ENCODE measurements at places on chromosomes 1 and 21.

- DNase-seq, result no peak
Measured at GRCh38 chr1:16088351-16088911, 15.0 kb upstream of the FAM131C start.

- no peak for DNase-seq
Measured at GRCh38 chr1:91847851-91848250, 38.1 kb downstream of the TGFBR3 start.

DNA sequence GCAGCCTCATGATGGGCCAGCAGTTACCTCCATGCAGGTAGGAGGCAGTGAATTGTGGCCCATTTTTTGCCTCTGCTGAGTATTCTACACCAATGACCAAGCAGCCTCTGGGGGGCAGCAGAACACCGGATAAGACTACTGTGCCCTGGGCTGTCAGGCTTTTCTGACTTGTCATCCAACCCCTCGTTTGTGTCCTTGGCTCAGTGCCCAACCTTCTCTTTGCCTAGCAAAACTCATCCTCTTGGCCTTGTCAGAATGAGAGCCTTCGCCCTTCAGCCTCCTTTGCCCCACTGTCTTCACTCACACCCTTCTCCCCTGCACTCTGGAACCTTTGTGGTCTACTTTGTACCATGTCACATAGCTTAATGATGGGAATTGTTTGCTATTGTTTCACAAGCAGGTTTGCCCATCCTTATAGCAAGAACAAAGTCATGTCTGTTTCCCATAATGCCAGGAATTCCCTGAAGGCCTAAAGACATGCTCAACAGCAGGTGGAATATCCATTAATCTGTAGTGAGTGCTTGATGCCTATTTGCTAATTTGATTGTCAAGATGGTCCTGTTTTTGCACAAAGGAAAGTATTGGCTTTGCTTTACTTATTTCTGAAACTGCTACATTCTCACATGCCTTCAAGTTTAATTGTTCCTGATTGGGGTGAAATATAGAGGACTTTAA, 255.9 kb downstream of the HHAT start:
- DNase-seq, result peak; percentile 72

DNA sequence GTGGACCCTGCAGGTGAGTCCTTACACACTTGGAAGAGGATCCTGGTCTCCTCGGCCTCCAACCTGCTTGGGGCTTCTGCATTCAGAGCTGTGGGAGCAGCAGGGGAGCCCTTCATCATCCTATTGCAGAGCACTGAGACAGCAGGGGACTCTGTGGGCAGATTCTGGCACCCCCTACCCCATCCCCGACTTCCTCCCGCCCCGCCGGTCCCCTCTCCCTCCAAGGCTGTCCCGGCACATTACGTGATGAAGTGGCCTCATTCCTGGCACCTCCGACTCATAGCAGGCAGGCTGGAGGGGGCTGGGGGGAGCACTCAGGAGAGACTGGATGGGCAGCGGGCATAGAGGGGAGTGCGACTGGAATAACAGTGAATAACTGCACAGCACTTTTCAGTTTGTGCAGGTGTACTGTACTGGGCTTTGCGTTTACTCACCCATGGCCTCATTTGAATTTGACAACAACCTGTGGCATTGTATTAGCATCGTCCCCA, 394.1 kb downstream of the MATN1 start:
- peak; percentile 53 for DNase-seq

GRCh38 chr1:42737257-42737656, 2.8 kb downstream of the CLDN19 start:
- no peak for DNase-seq

DNA sequence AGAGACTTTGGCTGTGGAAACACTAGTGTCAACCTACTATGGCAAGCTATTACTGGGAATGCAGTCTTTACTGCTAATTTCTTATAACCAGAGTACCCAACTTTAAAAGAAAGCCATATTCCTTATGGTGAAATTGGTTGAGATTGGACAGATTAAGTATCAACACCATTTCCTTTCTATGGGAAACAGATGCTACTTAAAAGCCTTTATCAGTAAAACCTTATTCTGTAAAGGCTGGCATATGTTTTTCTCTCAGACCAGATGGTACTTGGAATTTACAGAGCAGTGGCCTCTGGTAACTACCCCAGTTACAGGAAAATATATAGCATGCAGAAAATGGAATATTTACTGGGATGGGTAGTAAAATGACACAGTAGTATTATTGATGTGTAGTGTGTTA, 18.8 kb downstream of the IFI44 start:
- DNase-seq, result no peak

DNA sequence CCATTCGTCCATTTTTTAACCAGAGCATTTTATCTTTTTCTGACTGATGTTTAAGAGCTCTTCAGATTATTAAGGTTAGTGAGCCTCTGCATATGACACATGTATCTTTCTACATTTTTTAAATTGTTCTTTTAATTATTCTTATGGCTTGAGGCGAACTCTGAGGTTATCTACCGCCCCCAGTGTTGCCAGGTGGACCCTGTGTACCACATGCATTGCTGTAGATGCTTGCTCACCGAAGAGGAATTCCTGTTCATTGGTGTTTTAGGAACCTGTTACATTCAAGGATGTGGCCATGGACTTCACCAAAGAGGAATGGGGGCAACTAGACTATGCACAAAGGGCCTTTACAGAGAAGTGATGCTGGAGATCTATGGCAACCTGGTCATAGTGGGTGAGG, 31.8 kb downstream of the ZNF684 start:
- DNase-seq, result no peak

DNA sequence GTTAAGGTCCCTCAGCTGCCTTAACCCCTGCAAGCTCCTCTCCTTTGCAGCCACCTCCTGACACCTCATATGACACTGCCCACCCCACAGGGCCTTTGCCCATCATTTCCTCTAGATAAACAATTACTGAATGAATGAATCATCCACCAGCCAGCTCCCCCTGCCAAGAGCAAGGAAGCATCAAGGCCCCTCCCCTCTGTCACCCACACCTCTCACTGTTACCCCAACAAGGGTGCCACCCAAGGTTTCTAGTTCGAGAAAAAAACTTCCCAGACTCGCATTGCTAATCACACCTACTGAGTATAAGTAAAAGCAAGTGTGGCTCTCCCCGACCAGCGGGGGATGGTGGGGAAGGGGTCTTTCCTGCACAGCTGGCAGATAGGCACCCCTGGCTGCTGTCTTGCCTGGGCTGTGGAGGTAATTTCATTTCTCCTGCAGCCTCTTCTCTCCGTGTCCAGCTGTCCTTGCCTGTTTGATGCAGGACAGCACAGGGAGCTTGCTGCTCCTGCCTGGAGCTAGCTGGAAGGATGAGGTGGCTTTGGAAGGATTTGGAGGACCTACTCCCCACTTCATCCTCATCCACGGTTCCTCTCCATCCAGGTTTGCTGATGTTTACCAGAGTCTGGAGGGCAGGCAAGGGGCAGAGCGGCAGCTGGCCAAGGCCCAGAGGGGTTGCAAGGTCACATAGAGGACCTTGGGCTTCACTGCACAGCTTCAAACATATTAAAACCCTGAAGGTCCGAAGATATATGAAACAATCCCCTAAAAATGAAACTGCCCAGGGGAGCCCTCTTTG, 33.1 kb upstream of the LBR start:
- DNase-seq, result no peak

DNA sequence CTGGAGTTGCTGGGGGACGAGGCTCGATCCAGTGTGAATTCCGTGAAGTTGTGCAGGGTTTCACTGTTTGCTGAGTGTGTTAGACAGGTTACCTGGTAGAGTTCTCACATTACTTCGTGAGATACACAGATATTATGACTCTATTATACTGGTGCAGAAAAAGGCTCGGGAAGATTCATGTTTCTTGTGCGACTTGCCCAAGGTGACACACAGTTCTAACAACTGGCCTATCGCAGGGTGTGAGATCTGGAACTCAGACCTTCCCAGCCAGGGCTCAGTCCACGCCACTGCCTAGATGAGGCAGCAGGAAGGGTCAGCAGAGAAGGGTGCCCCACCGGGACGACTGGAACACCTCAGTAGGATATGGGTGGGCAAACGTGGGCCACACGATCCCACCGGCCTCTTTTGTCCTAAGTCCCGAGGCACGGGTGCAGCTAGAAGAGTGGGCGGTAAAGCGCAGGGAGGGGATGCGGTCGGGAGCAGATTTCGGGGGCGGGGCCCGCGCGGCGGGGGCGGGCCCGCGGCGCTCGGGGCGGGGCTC, 296 bp upstream of the RNPEP start:
- peak; percentile 76 for DNase-seq

Data from right atrium auricular region (tissue), 2 donors.